NCI-H2081 (cell line): ENCODE measurements at places on chromosomes 7 and 10.

GRCh38 chr7:130872756-130873448, 138.9 kb upstream of the KLF14 start:
- no peak for DNase-seq

DNA sequence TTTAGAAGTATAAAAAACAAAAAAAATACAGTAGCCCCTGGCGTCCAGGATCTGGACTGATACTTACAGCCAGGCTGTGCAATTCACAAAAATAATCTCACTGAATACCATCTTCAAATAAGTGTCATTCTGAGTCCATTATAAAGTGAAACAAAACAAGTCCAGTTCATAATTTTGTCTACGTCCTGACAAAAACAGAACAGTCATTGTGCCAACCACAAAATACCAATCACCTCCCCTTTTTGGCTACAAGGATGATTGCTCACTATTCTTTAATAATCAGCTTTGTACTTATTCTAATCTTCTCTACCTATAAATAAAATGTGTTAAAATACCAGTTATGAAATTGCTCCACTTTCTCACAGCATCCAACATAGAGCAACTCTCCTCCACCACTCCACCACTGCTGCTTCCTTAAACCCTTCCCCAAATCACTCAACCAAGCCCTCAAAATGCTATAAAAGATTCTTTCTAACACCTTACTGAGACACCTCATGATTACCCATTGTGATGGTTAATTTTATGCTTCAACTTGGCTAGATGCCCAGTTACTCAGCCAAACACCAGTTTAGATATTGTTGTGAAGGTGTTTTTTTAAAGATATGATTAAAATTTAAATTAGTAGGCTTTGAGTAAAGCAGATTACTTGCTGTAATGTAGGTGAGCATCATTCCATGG, 479.8 kb upstream of the SEMA3A start:
- DNase-seq = peak; percentile 79

- peak; percentile 6 for DNase-seq
Measured at GRCh38 chr7:108805808-108806397, 236.2 kb downstream of the DNAJB9 start.

DNA sequence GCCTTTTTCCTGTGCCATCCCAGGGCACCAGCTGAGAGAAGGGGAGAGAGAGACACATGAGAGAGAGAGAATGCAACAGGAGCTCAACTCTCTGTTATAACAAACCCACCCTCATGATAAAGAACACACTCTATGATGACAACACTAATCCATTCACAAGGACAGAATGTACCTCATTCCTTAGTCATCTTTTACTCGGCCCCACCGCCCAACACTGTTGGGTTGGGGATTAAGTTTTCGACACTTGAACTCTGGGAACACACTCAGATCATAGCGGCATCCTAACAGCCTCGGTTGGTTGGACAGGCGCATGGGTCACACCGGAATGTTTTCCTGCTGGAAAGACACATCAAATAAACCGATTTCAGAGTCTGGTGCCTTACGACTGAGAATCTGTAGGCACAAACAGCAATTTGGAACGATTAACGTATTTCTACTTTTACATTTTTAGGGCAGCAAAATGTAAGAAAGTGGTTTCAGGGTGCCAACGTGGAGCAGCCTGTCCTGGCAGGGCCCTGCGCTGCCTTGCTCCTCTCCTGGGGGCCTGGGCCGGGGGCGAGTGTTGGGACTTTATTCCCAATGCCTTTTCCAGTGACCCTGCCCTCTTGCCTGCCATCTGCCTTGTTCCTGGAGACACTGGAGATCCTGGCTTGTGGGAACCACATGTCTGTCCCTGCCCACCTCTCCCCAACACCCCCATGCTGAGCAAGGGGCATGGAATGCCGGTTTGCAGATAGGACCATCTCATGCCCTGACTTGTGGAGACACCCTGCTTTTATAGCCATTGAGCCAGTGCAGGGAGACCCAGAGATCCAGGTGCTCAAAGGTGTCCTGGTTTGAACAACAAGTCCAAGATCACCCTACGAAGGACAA, 287.0 kb downstream of the TCERG1L start:
- no peak for DNase-seq

GRCh38 chr10:10292501-10292900, 725.2 kb upstream of the CELF2 start:
- DNase-seq = no peak

- DNase-seq = peak; percentile 62
Measured at GRCh38 chr10:78905957-78906308, 162.8 kb upstream of the ZMIZ1 start.

- no peak for DNase-seq
Measured at GRCh38 chr7:73988197-73988596, 39.8 kb upstream of the ELN start.

- no peak for DNase-seq
Measured at GRCh38 chr7:156836443-156836842, 56.5 kb downstream of the LMBR1 start.

DNA sequence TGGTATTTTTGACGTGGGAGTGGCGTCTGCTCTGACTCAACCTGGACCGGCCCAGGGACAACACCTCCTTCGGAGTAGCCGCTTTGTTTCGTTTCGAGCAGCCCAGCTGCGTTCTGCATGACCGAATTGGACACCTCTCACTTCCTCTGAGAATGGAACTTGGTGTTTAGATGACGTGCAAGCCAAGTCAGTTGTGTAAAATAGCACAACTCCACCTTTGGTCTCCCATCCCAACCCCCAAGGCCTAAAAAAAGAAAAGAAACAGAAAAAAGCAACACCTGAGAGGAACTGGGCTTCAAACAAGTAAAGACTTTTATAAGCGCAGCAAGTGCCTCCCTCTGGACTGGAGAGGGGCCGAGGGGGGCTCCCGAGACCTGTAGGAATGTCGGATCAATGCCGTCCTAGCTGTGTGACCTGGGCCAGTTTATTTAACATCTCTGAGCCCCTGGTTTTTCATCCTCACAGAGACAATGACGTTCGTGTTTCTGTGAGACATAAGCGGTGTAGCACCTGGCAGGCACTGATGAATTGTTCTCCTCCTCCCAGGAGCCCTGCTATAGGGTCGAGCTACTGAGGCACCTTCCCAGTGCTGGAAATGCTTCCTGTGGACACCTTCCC, 52.0 kb upstream of the SMNDC1 start:
- no peak for DNase-seq

DNA sequence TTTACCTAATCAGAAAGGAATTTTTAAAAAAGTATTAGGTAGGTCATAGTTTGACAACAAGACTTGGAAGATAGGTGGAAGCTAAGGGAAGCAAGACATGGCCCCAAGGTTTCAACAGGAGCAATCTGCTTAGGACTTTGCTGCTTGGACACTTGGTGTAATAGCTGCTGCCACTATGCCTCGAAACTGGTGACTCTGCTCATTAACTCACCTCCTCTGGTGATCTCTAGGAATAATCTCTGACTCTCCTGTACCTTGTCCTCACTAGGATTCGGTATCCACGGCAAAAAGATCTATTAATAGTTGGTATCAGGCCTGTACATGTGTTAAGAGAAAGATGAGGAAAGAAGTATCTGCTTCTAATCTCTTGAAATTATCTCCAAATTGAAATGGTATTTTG, 53.1 kb downstream of the PTEN start:
- DNase-seq = no peak

GRCh38 chr7:92276460-92276864, 30.7 kb downstream of the ANKIB1 start:
- DNase-seq = no peak

DNA sequence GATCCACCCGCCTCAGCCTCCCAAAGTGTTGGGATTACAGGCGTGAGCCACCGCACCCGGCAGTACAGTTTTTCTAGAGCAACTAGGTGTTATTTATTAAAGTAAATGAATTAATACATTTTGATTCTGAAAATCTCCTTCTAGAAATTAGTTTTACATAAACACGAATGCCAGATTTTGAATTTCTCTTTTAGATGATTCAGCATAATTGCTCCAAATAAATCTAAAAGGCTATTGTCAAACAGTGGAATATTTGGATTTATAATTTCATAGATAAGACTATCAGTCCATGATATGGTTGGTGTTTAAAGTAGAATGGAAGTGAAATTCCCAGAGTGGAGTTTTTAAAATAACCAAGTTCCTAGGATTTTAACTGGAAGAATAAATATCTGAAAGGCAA, 1.5 kb upstream of the PHF14 start:
- DNase-seq = no peak

DNA sequence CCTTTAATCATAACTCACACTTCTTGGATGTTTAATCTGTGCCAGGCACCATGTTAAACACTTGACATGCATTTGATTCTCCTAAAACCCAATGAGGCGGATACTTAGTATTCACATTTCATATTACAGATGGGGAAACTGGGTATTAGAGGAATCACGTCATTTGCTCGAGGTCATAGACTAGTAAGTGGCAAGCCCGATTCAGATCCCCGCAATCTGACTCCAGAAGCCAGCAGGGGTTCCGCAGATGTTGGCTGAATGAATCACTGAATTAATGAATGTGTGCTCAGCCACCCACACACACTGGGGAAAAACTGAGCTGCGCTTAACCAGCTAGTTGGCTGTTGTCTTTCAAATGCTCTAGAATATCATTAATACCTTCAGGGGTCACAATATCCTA, 22.5 kb upstream of the ENO4 start:
- DNase-seq = peak; percentile 46

DNA sequence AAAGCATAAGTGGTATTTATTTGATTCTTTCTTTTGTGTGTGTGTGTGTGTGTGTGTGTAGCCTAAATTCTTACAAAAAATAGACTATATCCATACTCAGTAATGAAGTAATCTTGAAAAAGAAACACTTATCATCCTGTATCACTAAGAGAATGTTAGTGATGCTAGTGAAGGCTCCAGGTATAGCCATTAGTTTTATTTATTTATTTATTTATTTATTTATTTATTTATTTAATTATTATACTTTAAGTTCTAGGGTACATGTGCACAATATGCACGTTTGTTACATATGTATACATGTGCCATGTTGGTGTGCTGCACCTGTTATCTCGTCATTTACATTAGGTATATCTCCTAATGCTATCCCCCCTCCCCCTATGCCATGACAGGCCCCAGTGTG, 436.0 kb downstream of the HTR7 start:
- no peak for DNase-seq

GRCh38 chr10:131210181-131210580, 101.3 kb downstream of the TCERG1L start:
- no peak for DNase-seq

- DNase-seq = no peak
Measured at GRCh38 chr7:7304705-7305450, 122.5 kb downstream of the C1GALT1 start.

DNA sequence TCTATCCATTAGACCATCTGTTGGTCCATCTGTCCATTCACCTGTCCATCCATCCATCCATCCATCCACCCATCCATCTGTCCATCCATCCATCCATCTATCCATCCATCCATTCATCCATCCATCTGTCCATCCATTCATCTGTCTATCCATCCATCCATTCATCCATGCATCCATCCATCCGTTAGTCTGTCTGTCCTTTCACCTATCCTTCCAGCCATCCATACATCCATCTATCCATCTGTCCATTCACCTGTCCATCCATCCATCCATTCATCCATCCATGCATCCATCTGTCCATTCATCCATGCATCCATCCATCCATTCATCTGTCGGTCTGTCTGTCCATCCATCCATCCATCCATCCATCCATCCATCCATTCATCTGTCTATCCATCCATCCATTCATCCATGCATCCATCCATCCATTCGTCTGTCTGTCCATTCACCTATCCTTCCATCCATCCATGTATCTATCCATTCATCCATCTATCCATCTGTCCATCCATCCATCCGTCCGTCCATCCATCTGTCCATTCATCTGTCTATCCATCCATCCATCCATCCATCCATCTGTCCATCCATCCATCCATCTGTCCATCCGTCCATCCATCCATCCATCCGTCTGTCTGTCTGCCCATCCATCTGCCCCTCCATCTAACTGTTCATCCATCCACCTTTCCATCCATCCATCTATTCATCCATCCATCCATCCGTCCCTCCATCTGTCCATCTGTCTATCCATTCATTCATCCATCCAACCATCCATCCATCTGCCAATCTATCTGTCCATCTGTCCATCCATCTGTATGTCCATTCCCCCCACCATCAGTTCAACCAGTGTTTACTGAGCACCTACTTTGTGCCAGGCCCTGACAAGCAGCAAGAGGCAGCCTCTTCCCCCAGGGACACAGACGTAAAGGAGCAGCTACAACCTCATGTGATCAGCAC, 4.8 kb upstream of the LFNG start:
- DNase-seq = no peak

DNA sequence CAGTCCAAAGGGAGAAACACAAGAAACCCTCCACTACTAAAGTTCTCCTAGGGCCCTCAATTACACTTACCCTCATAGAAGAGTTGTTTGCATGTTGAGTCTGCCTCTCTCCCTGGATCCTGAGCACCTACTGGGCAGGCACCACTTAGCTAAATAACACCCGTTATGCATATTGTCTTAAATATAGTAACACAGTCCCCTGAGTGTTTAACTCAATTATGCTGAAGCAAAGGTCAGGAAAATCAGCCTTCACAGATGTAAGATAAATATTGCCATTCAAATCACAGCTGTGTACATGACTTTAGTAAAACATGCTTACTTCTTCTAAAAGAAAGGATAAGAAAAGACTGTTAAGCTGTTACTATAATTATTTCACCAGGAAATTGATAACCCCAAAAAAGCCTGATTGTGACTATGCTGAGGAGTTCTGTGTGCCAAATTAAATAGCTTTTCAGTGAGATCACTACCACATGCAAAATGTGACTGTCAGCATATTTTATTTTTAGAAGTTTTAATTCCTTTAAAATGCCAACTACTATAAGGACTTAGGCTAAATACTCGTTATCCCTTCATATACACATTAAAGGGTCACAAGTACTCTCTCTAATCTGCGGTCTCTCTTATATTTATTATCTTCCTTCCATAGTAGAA, 733.9 kb upstream of the PHF14 start:
- peak; percentile 88 for DNase-seq

DNA sequence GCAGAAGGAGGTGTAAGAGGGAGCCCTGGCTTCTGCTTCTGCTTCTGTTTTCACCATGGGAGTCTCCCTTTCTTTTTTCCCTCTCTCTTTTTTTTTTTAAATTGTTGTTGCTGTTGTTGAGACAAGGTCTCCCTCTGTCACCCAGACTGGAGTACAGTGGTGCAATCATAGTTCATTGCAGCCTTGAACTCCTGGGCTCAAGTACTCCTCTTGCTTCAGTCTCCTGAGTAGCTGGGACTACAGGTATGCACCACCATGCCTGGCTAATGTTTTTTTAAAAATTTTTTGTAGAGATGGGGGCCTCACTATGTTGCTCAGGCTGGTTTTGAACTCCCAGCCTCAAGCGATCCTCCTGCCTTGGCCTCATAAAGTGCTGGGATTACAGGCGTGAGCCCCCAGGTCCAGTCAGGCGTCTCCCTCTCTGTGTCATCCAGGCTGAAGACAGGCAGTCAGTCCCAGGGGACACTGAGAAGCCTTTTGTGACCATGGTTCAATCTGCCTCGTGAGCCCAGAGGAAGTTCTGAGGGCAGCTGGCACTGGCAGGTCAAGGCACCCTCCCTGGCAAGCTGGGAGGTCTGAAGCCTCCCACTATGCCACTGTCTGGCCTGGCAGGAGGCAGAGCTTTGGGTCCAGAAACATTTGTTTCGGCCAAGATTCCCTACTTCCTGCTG, 33.6 kb upstream of the NPFFR1 start:
- no peak for DNase-seq

GRCh38 chr10:99667108-99667751, 7.9 kb downstream of the ENTPD7 start:
- no peak for DNase-seq

- DNase-seq = no peak
Measured at GRCh38 chr7:149398195-149398820, 62.6 kb downstream of the ZNF777 start.
